Fibroblast of skin of scalp (primary cell): ENCODE measurements at places on chromosomes 1 and 21.
A peak's percentile ranks its signal among the peaks of the same experiment; 100 is the strongest.

DNA sequence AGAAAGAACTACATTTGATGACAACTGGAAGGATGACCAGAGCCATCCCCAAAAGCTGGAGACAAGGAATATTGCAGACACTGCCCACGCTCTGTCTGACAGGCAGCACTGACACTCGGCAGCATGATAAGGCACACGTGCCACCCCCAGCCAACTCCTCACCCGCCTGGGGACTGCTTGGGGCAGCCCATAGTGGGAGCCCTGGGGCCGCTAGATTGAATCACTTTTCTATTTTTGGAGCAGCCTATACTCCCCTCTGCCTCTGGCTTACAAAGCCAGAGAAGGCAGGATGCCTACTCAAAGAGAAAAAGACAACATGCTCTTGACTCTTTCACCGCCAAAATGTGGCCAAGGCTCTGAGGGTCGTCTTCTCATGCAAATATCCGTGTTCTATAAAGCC lies 1.3 kb downstream of the SMG5 start:
- peak; percentile 66 for DNase-seq

DNA sequence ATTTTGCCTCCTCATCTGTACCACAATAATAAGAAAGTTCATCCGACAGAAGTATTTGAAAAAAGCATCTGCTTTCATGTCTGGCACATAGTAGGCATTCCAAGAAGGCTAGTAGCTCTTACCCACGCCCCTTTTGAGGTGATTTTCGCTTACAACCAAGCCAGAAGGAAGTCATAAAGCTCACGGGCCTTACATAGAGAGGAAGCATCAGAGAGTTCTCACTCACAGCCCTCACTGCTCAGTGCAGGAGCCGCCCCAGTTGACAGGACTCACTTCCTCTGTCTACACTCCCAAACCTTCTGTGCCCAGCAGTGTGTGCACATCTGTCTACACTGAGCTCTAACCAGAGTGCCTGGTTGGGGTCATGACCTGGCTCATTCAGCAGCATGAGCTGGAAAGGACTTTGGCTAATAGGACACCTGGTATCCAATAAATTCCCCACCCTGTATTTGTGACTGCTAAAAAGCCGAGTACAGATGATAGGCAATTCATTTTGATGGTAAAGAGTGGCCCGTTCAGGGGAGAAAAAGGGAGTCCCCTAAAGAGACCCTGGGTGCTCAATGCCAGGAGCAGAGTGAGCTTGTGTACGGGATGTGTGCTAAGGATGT lies 36.8 kb upstream of the DUSP10 start:
- no peak for DNase-seq

GRCh38 chr1:159012495-159012894 lies 2.8 kb downstream of the IFI16 start:
- peak; percentile 22 for DNase-seq

DNA sequence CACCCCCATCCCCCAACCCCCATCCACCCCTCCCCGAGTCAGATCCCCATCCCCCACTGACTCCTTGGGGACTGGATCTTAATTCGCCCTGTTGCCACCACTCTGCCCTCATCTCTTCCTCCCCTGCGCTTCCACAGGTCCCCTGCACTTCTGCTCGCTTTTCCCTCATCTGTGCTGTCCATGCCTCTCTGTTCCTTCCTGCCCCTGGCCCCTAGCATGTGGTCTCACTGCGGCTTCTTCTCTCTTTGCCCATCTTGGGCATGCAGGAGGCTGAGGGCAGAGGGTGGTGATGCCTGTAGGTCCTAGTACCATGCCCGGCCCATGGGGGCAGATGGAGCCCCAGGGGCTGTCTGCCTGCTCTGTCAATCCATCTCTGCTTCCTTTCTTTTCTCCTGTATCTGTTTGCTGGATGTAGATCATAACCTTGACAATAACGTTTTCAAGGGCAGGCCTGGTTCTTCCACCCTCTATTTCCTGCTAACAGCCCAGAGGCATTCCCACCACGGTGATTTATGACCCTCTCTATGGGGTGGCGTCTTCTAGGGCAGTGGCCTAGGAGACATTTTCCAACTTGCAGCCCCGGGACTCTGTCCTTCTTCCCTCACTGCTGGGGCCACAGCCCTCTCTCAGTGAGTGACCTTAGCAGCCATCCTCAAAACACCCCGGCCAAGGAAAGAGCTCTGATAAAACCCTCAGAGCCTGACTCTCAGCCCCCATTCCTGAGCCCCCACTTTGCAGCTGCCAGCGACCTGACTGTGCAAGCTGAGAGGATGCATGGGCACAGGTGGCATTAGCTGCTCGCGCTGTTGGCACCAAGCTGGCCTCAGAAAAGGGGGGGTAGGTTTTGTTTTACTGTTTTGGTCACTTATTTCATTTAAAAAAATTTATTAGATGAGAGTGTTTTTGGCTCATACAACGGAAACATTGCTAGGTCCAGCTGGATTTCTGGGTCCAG lies 33.9 kb downstream of the TMEM51 start:
- no peak for DNase-seq

- no peak for DNase-seq
These were observed 21.4 kb downstream of the PER3 start for GRCh38 chr1:7805460-7805859.

DNA sequence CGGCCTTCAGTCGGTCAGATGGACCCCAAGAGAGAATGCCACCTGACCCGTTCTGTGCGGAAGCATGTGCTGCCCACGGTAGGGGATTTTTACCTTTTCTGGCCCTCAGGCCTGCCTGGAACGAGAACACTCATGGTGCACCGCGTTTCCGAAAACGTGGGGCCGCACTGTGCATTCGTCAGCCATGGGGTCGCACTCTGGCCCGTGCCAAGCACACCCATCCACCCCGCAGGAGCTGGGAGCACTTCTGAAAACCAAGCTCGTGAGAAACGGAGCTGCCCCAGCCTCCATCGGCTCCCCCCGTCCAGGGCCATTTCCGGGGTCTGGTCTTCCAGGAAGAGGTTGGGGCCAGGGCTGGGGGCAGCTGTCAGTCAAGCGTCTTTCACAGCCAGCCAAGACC lies 72.8 kb downstream of the PRDM16 start:
- no peak for DNase-seq

DNA sequence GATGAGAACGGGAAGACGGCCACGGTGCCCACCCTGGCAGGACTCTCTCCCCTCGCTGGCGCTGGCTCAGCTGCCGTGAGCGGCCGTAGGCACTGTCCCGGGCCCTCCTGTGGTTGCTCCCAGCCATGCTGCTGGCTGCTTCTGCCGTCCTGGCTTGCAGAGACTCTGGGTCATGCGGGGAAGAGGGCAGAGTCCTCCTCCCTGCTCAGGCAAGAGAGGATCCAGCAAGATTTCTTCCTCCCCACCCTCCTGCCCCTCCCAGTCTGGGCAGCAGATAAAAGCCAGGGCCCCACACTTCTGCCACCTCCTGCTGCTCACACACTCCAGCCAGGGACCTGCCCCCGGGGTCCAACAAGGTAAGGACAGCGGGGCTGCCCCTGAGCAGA lies 60.1 kb downstream of the AGPAT3 start:
- no peak for DNase-seq

DNA sequence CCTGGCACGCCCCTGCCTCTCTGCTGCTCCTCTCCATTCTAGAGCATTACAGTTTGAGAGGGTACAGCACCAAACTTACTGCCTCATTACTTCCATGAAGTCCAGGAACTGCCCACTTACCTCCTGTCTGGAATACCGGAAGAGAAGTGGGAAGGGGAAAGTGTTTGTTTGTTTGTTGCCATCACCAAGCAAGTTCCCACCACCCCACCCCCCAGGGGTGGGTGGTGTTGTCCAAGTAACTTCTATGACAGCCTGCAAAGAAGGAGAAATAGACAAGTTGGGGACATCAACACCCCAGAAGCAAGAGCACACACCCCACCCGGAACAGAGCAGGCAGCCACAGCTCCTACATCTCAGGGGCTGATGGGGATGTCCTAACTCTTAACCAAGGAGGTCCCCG lies 18.0 kb downstream of the OPTC start:
- DNase-seq, result no peak

DNA sequence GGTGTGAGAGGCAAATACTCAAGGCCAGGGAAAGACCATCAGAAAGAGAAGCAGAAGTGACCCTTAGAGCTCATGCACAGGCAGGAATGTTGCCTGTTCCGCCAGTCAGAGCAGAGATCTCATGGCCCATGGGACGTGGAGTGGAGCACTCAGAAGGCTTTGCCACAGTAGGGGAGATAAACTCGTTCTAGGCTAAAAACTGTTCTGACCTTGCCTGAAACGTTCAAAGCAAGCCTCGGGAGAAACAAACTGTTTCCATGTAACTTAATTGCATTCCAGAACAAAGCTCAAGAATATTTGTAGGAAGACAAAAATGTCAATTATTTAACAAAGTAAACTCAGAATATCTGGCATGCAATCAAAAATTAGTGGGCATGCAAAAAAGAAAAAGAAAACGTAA lies 20.7 kb upstream of the SLC19A1 start:
- DNase-seq, result peak; percentile 56

- no peak for DNase-seq
These were observed 88.5 kb upstream of the TLR5 start for GRCh38 chr1:223231581-223231980.

DNA sequence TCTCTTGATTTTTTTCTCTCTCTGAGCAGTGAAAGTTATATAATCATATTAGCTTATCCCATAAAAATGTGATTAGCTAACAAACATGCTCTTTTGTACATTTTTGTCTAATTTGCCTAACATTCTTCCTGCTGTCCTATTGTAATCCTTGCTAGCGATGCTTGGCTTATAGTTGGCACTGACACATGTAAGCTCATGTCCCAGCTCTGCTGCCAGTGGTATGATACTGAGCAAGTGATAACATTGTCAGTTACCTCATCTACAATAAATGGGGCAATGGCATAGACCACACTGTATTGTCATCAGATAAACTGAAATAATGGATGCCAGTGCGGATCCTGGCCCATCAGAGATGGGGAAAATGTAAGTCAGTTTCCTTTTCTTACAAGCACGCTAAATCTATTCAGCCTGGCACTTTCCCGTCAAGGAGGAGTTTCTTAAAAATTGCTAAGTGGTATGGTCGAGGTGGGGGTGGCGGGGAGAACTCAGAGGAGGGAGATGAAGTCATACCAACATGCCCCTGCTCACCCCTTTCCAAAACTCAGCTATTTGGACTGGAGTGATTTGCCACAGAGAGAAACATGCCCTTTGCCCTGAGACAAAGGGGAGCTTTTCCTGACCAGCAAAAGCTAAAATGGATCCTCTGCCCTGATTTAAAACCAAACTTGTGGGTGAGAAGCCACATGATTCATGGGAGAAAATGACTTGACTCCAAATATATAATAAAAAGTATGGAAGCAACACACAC lies 1.3 kb downstream of the FYB2 start:
- DNase-seq, result no peak

DNA sequence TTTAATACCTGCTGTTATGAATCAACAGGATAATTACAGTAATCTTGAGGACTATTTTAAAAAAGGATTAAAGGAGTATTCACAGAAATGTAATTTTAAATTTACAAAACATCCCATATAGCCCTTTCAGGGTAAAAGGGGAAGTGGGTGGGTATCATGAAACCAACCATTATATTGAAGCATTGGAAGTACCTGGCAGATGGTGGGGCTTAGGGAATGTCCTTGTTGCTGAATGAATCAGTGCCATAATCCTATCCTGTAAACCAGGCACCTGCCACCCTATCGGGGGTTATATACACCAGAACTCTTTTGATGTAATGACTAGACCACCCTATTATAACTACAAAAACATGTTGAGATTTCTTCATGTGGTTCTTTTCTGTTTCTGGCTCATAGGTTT lies 30.4 kb downstream of the CDC14A start:
- DNase-seq, result no peak

DNA sequence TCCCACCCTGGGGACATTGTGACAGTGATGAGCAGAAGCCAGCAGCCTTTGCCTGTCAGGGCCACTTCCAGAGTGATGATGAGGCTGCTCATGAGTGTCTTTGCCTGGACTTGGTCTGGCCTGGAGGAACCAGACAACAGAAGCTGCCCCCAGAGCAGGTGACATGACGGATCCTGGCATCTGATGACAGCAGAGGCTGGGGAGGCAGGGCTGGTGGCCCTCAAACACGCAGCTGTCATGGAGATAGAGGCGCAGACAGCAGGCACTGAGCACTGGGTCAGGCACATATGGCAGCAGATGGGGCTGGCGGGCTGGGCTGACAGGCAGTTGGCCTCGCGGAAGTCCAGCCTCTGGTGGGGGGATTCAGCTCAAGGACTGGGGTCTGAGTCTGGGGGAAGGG lies 66.4 kb upstream of the STUM start:
- DNase-seq, result no peak

DNA sequence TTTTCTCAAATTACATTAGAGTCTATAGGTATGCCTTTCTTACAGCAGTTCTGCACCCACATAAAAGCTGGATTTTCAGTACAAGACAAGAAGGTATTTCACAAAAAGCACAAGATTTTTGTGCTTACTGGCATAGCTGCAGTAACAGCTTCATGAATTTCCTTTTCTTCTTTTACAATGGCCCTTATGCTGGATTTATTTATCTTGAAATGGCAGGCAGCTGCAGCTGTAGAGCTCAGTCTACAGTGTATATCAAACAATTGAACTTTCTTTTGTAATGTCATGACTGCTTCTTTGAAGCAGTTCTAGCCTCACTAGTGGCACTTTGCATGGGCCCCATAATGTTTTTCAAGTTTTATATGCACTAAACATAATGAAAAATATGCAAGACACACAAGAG lies 510.2 kb downstream of the KCNT2 start:
- no peak for DNase-seq

DNA sequence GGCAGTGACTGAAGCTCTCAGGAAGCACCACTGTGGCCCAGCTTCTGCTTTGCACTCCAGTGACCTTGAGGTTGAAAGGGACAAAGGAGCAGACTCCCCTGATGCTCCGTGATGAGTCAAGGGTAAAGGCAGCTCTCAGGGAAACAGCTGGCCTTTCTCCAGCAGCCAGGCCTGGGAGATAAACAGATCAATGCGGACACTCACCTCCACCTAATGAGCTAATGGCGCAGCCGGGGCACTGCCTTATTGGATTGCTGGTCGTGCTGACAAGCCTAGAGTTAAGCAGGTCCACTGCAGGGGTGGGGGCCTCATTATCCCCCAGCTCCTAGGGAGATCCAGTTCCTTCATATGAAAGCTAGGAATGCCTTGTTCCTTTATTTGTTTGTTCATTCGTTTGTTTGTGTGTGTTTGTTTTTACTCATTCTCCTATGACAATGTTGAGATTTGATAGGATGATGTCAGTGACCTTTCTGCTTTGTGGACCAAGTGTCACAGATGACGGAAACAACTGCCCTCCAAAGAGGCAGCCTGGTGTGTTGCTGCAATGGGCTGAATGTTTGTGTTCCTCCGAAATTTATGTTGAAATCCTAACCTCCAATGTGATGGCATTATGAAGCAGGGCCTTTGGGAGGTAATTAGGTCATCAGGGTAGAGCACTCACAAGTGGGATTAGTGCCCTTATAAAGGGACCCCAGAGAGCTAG lies 141.4 kb upstream of the BEND5 start:
- no peak for DNase-seq
